ENCODE measurements at places on chromosomes 7 and 10. TPM values are rescaled to one million over a fixed set of nuclear protein-coding genes. Genes with fewer than 3 reads are reported as not detected.

Gene JAZF1
- 0.96 TPM for total RNA-seq

GRCh38 chr10:88896994-88897853 lies 17.2 kb downstream of the STAMBPL1 start:
- DNase-seq: no peak

Gene HABP2
- 0.07 TPM for total RNA-seq

Gene STOX1
- total RNA-seq: 0.21 TPM

- no peak for DNase-seq
Measured at GRCh38 chr10:98138031-98138430, 3.6 kb downstream of the R3HCC1L start.

Gene OR2A5
- not detected for total RNA-seq

Gene AKR1D1
- total RNA-seq: not detected

- DNase-seq: no peak
Measured at GRCh38 chr10:18209241-18209640, 69.0 kb downstream of the CACNB2 start.

Gene SEM1
- 41.9 TPM for total RNA-seq

Gene GLI3
- 6.2 TPM for total RNA-seq

Gene PIK3AP1
- 8.9 TPM for total RNA-seq

All from kidney epithelial cell (primary cell).